WERI-Rb-1 (cell line): ENCODE measurements at places on chromosomes 7 and 10.
A peak's percentile ranks its signal among the peaks of the same experiment; 100 is the strongest.

DNA sequence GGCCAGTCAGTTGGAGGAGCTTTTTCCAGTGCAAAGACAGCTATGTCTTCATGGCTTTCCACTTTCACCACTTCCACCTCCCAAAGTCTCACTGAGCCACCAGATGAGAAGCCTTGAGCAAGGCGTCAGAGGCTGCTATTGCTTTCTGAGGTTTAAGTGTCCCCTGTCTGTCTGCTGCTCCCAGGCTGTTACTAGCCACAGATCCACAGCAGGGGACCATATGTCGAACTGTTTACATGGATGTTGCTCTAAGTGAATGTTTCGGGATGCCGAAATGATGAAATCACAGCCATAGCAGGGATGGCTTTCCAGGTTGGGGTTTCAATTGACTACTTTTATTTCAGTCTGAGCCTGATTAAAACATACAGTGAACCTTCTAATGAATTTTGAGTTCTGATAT is 88.5 kb downstream of the AVL9 start:
- DNase-seq = no peak

- DNase-seq = no peak
Observed at GRCh38 chr7:157565981-157566630, 229.3 kb downstream of the DNAJB6 start.

DNA sequence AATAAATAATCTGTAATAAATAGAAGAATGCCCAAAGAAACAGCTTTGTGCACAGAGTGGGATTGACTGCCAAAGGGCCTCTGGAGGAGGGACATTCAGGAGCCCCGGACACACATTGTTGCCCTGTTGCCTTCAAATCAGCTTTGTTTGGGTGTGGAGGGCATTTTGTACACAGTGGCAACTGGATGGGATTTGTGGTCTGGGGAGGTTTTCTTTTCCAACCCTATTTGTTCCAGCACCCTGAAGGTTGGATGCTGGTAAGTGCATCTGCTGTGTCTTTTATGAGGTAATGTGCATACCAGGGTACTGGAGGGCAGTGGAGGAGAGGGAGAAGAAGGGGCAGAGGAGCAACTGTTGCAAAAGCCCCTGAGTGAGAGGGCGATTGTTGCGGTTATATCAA is 6.3 kb downstream of the LRMDA start:
- no peak for DNase-seq

GRCh38 chr7:78191475-78192079 is 393.0 kb downstream of the PHTF2 start:
- no peak for DNase-seq

GRCh38 chr7:17134786-17135185 is 163.7 kb upstream of the AHR start:
- no peak for DNase-seq

- DNase-seq = no peak
Observed at GRCh38 chr7:28749638-28750037, 208.5 kb downstream of the TRIL start.

DNA sequence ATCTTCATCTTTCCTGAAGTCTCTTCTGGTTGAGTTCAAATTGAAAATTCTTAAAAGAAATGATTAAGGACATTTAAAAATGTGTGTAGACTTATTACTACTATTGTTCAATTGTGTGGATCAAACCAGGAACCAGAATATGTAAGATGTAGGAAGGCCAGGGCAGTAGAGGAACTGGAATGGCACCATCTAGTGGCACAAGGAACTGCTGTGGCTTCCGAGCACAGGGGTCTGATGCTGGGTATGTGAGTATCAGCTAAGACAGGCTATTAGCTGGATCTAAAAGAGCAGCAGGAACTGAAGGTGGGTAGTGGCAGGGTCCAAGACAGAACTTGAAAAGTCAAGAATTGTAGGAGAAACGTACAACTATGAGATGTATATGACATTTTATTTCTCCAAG is 247.3 kb downstream of the SEMA3A start:
- DNase-seq = peak; percentile 43

DNA sequence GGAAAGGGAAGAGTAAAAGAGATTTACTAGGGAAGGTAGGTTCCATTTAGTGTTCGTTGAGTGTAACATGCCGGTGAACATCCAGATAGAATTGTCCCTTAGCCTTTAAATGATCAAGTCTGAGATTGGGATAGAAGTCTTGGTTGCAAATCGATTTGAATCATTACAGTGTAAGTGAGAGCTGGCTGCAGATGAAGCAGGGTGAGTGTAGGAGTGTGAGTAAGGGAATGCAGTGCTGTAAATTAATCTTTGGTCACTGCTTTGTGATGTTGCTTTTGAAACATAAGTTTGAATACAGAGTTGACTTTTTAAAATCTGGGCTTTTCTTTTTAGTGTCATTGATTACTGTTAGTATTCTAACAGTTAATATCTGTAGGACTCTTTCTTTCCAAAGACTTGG is 16.3 kb downstream of the TPST1 start:
- DNase-seq = no peak

DNA sequence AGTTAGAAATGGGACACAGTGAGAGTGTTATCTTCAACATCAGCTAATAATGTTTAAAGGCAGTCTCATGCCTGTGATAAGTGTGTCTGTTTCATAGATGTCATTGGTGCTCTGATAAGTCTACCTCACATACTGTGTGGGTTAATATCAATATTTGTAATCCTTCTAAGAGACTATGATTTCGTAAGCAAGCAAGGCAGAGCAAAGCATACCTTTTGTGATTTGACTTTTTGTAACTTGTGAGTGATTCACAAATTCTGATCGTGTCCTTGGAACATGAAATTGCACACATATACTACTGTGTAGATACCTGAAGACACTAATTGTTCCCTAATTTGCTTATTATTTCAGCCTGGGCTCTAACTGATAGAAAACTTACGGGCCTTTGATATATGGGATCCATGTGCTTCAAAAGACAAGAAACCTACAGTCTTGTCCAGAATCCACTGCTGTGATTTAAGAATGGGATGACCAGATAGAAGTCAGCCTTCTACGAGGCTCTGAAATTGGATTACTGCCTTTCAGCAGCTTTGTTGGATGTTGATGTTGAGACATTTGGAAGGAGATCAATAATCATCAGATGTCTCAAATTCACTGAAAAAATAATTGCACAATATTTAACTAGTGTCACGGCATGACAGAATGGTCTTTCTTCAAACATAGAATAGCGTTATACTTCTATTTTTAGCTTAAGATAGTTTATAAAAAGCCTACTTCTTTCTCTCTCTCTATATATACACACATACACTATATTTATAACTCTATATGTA is 63.2 kb upstream of the KLF6 start:
- no peak for DNase-seq

- no peak for DNase-seq
Observed at GRCh38 chr7:17369691-17370426, 71.4 kb downstream of the AHR start.

DNA sequence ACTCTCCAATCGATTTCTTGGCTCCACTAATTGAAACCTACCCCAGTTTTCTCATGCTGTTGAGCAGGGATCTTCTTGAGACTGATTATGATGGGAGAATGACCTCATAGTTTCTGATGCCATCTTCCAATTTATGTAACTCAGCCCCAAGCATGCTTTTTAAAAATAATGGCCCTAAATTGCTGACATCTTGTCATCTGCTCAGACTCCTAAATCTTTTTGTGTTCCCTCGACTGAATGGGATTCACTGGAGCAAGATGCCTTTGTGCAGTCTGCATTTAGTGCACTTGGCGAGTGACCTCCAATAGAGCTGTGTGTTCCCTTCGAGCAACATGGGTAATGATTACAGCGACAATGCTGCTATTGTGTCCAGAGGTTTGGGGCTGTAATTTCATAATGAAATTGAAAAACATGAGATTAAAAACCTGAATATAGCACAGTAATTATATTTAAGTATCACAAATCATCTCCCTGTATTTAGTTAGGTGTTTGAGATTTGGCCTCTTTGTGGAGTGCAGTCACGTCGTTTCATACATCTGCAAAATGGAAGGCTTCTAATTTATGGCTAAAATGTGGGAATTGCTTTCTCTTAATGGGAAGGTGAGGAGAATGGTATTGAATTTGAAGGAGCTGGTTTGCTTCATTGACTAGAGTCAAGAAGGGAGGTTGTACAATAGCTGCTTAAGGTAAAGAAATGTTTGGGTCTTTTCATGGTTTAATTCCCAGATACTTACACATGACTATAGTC is 192.9 kb downstream of the AUTS2 start:
- no peak for DNase-seq

DNA sequence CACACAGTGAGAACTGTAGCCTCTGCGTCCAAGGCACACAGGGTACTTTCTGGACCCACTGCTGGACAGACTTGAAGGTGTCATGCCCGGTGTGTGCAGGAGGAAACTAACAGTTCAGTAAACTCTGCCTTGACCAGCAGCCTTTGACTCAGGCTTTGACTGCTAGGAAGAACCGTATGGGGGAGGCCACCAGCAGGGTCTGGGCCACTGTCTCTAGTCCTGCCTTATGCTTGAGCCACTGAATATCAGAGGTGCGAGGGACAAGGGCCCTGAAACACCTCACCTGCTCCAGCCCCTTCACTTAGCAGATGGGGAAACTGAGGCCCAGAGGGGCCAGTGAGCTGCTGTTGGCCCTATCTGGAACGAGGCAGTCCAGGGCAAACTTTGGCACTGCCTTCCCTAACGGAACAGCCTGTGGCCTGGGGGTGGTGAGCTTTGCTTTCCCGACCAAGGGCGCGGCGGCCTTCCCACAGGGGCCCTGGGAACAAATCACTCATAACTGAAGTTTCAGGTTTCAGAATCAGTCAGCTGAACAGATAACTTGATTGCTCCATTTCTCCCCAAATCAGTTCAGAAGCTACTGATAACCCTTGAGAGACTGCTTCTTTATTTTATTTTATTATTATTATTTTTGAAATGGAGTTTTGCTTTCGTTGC is 130.0 kb downstream of the FAM53B start:
- DNase-seq = no peak

DNA sequence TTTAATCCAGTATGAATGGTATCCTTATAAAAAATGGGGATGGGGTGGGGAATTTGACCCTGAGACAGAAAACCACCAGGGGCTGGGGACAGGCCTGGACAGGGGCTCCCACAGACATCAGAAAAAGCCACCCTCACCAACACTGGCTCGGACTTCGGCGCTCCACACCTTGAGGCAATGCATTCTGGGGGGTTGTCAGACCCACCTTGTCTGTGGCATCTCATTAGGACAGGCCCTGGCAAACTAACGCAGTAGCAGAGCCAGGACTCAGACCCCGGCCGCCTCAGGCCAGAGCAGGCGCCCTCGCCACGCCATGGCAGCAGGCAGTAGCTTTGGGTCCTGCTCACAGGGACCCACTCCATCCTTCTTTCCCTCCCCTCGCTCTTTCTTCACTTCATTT is 160.1 kb downstream of the CCDC3 start:
- DNase-seq = no peak

DNA sequence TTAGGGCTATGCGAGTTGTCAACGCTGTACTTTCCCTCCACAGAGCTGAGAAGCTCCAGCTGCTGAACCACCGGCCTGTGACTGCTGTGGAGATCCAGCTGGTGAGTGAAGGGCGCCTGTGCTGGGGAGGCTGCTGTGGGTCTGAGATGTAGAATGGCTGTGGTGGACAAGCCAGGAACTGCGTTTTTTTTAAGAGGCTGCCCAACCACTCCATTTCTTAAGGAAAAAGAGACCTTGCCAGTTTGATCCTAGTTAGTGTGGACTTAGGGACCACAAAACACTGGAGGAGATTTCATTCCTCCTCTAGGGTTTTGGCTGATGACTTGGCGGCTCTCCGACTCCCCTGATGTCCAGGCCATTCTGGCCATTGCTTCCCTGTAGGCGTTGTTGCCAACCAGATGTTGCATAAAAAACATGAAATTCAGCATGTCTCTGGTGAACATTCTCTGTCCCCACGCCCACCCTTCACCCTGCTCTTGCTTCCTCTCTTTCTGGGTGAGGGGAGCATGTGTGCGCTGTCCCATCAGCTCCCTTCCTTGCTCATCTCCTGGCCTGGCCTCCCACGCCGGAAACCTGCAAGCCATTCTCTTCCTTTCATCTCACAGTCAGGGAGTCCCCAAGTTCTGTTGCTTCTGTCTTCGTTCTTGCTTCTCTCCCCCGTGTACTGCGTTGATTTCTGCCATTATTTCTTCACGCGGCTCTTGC is 30.9 kb downstream of the CRCP start:
- no peak for DNase-seq

GRCh38 chr10:9858816-9859215 is 1158.9 kb upstream of the CELF2 start:
- no peak for DNase-seq
